Epithelial cell of proximal tubule (primary cell): ENCODE measurements at places on chromosomes 5 and 9. TPM values are rescaled to one million over a fixed set of nuclear protein-coding genes. Genes with fewer than 3 reads are reported as not detected.

Gene FAM153A
- 0.12 TPM in 1 of 2 replicates, not detected in the other for total RNA-seq

Gene JAK2
- total RNA-seq, result 3.0 and 7.1 TPM in 2 replicates

Gene RALGPS1
- total RNA-seq, result 2.6 and 4.0 TPM in 2 replicates

Gene PPIC
- 24.2 and 25.0 TPM in 2 replicates for total RNA-seq

Gene SLC25A48
- not detected in 2 replicates for total RNA-seq

DNA sequence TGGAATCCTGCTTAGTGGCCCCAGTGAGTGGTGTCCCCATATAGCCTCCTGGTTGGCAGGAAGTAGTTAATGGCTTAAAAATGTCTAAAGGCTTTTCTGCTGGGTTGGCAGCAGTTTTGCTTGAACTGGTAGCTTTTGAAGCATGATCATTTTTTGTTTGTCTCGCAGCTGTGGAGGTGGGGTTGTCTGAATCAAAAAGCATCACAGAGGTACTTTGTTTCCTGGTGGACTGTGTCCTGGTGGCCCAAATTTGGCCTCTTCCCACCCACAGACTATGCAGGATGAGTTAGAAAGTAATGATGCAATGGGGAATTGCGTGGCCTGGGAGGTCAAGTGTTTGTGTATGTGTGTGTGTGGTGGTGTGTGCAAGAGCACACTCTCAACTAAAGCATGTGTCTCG is 322.7 kb downstream of the ARHGEF28 start:
- DNase-seq, result peak; percentile 77

DNA sequence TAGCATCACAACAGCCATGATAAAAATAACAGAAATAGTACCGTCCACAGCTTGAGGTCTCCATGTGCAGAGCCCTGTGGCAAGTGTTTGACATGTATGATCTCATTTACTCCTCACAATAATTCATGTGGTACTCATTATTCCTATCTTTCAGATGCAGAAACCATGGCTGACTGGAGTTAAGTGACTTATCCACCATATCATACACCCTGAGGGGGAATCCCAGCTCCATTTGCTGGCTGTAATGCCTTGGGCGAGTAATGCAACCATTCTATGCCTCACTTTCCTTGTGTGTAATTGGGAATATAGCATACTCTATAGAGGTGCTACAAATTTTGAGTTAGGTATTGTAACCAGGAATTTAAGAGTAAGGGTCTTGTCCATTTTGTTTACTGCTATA is 347.0 kb upstream of the CLINT1 start:
- DNase-seq, result no peak

DNA sequence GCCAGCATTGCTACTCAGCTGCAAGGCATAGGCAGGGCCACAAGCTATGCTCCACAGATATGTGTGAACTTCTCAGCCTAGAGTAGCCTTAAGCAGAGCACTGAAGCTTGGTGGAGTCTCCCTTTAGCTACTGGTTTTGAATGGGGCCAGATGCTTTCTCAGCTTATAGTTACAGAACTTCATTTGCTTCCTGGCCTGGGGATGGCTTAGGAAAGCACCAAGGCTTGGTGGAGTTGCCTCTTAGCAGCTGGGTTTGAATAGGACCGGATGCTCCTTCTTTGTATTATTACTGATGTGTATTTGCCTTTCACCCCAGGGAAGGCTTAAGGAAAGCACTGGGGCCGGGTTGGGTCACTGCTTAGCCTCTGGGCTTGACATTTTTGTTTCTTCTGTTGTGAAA is 497.8 kb upstream of the SEMA6A start:
- no peak for DNase-seq

DNA sequence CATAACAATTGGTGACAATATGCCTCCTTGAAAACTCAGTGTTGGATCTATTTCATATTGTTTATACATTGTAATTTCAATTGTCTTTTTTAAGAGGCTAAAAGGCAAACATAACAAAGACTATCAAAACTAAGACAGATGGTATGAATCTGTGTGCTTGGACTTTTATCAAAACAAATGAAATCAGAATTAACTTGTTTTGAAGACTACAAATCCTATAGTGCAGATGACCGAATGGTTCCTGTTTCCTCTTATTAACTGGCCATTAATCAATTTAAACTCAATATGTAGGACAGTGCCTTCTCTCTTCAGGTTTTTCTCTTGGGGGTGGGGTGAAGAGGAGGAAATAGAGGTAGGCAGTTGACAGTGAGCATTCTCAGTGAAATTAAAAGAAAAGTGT is 366.9 kb upstream of the GRAMD2B start:
- DNase-seq, result no peak

- no peak for DNase-seq
Measured at GRCh38 chr5:43236653-43237355, 44.8 kb downstream of the NIM1K start.

DNA sequence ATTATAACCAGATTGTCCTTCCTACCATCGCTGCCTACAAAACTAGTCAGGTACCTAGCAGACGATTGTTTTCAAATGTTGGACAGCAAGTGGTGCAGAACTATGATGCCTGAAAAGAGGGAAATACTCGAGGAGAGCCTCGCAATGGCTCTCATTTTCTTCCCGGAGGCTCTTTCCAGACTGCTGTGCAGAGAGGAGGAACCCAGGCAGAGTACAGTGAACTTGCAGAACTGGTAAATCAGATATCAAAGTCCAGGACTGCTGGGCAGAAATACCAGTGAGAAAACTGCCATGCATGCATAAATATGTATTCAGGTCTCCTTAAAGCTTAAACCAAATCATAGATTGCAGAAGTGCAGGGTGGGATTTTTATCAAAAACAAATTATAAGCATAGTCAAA is 26.4 kb upstream of the UGT3A1 start:
- DNase-seq, result no peak

DNA sequence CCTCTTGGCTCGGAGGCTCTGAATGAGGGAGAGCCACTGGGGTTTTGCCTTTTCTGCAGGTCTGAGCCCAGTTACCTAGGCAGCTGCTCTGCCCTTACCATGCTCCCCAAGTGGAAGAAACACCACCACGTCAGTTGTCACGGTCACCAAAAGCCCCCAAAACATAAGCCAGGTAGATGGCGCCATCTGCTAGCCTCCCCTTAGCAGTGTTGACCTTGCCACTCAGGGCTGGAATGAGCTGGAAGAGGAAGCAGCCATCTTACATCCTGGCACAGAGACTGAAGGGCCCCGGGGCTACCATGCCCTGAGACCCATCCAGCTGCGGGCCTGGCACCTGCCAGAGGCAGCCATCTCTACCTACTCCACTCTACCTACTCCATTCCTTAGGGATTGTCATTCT is 7.4 kb downstream of the ZER1 start:
- no peak for DNase-seq

DNA sequence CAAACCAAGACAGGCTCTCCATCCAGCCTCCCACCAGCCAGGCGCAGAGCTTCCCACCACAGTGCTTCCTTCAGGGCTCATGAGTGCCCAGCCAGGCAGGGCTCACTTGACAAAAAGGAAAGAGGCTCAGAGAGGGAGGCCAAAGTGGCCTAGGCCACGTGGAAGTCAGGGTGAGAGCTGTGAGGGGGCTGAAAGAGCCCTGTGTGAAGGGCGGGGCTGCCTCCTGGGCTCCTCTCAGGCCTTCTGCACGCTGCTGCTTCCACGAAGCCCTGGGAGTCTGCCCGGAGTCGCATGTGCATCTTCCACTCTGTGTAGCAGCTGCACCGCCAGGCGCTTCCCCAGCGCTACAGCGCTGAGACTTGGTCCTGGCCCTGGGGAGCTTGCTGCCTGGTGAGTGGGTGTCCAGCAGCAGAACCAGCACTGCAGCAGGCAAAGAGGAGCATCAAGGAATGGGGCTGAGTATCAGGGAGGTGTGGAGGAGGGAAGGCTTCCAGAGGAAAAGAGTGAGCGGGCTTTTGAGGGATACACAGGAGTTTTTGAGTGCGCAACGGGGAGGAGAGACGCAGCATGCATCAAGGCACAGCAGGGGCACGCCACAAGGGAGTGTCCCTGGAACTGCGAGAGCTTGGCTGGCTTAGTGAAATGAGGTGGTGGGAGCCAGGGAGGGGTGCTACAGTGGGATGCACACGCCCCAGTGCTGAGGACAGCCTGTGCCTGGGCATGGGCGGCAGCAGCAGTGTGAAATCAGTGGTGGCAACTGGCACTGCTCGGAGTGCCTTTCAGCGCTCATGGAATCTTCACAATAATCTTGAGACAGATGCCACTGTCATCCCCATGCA is 178.0 kb downstream of the GAPVD1 start:
- DNase-seq, result no peak

- DNase-seq, result no peak
Measured at GRCh38 chr5:57338068-57338867, 144.3 kb downstream of the ACTBL2 start.

DNA sequence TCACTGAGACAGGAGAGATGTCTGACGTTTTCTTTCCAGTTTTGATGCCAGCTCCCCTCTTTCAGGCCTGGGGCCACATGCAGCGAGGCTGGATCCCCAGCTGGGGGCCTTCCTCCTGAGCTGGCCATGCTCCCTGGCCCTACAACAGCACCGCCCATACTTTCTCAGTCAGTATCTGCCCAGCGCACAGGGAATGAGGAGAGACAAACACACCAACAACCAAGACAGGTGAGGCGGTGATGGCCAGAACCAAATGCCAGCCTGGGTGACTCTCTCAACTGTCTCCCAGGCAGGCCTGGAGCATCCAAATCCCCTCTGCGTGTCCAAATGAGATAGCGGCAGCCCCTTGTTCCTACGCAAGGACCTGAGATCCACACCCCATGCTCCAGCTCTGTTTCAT is 109.6 kb downstream of the ROR2 start:
- no peak for DNase-seq

- DNase-seq, result no peak
Measured at GRCh38 chr5:165642366-165642765, 2136.9 kb downstream of the MAT2B start.

DNA sequence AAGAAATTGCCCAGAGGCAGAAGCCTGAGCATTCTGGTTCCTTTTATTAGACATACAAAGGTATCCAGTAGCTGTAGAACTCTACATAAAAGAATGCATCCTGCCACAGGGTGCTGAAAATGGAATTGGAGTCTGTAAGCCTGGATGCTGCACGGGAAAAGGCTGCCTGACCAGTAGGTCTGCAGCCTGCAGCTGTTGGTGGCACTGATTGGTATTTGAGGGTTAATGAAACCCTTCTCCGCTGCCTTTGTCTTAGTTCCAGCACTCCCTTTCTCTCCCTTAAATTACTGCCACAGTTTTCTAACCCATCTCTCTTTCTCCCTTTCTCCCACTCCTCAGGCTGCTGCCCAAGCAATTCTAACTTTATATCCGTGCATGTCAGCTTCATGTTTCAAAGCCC is 64.7 kb downstream of the BRINP1 start:
- no peak for DNase-seq

DNA sequence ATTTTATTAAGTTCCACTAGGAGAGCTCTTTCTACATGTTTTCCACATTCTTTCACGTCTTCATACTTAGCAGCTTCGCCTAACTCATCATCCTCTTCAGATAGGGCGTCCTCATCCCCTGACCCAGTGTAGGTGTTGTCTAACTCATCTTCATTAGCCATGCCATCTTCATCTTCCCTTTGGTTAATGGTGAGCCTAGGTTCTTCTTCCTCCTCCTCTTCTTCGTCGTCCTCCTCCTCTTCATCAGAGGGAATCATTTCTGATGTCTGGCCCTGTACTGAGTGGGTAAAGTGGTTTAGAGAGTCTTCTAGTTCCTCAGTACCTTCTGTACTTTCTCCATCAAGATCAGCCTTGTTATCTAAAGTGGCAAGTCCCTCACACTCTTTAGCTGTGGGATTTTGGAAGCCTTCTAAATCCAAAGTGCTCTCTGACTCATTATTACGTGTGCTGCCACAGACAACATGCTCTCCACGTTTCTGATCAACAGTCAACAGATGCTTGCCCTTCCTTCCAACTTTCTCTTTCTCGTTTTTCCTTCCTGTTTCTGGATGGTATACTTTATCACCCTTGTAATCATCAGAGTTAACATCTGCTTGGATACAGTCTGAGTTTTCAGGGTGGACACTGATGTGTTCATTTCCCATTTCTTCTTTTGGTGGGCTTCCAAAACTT is 31.1 kb downstream of the TUT7 start:
- no peak for DNase-seq

DNA sequence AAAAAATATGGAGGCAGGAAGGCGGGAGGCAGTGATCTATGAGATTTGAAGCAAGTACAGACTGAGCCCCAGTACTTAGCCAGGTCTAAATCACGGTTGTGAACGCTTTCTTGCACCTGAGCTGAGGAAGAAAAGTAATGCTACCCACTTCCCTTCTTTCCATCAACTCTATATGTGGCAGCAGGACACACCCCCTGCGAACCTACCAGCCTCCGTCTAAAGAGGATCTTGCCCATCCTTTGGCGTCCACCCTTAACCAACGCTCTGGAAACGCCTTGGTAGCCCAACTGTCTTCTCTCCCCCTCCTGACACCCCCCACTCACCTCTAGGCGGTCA is 545 bp downstream of the HMGCS1 start:
- no peak for DNase-seq

DNA sequence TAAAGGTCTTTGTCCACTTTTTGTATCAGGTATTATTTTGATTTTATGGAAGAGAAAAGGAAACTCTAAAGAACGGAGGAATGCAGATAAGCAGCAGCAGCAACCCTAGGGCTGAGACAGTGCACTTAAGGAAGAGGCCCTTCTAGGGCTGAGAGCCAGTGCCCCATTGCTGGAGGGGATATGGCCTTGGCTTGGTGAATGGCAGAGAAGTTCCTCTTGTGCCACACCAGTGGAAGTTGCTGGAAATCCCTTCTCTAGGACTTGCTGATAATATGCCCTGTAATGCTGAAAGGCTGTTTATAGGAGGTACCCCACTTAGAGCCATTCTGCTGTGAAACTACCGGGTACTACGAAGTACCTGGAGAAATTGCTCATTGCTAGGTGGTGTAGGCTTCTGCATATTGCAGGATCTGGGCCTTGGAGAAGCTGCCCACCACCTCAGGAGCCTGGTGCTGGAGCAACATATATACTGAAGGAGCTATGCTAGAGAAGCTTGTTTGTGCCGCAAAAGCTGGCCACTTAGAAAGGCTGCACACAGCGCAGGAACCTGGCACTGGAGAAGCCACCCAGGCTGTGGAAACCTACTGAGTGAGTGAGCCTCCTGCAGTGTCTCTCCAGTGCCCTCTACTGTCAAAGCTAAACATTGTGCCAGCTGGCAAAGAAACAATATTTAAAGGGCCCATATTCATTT is 9.6 kb upstream of the UBTD2 start:
- DNase-seq, result no peak

DNA sequence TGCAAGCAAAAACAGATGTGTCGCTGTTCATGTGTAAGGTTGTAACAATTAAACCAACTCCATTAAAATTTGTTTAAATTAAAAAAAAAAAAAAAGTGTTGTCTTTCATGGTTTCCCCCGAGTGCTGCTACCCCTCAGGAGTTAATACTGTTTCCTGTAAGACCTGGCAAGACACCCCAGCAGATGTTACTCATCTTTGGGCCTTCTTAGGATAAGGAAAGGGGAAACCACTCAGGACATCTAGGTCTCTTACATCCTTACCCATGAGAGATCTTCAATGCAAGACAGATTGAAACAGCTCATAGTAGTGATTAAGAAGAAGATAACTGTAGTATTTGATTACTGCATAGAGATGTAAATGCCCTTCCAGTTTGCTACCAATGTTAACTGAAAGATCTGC is 33.5 kb upstream of the F2R start:
- DNase-seq, result no peak

DNA sequence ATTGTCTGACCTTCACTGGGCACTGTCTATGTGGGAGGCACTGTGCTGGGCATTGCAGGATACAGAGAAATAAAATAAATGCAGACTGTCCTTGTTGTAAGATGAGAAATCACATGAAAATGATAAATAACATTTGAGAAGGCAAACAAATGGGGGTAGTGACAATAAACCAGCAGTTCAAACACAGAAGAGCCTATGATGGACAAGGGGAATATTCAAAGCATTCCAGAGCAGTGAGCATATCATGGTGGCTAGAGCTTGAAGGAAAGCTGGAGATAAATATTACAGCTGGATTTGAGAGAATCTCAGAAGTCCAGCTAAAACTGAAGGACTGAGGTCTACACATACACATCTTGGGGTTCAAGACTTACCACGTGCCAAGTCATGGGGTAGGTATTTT is 209.9 kb downstream of the ASTN2 start:
- DNase-seq, result no peak
